ENCODE measurements at places on chromosomes 7 and 10.

DNA sequence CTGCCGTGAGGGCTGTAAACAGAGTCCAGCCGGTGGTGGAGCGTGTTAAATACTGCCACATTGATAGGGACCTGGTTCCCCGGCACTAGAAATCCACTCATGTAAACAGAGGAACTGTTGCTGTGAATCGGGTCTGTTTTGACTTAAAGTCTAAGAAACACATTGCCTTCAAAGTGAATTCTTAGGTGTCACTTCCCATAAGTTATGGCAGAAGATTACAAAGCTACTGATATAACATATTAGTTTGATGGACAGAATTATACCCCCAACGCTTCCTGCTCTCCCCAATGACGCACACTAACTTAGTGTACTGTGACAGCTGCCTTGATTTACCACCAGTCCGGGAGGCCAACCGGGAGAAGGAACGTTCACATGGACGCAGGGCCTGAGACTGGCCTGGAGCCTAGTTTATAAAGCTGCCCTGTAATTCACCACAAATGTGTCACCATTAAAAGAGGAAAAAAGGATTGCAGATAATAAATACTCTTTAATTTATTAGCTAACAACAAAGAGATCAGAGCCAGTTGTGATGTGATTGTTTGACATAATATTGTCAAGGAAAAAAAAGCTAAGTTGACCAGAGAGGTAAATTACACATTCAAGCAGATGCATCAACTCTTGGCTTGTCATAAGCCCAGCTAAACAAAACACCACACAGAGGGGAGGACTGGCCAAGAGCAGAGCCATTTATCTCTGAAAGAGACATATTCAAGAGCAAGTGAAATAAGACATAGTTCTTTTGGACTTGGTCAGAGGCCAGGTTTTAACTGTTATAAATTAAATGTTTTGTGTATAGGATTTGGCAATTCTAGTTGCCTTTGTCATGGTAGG is 820.6 kb downstream of the LRMDA start:
- DNase-seq = no peak

GRCh38 chr7:105011831-105012502 is 2.0 kb upstream of the KMT2E start:
- DNase-seq = no peak

- no peak for DNase-seq
These were observed 34.9 kb downstream of the DCLRE1C start for GRCh38 chr10:14918964-14919363.

- no peak for DNase-seq
These were observed 1.4 kb downstream of the HYAL4 start for GRCh38 chr7:123846217-123846891.

DNA sequence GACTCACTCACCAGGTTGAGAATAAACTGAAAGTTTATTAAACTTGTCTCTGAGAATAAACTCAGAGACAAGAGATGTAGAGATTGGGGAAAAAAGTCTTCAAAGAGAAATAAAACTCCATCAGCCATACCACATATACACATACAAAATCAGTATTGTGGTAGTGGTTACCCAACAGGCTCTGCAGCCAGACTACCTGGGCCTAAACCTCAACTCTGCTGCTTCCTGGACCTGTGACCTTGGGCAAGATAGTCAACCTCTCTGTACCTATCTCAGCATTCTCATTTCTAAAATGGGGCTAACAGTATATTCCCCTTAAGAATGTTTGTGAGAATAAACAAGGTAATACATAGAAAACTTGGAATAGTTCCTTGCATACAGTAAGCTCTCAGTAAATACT is 15.3 kb downstream of the TPK1 start:
- no peak for DNase-seq

DNA sequence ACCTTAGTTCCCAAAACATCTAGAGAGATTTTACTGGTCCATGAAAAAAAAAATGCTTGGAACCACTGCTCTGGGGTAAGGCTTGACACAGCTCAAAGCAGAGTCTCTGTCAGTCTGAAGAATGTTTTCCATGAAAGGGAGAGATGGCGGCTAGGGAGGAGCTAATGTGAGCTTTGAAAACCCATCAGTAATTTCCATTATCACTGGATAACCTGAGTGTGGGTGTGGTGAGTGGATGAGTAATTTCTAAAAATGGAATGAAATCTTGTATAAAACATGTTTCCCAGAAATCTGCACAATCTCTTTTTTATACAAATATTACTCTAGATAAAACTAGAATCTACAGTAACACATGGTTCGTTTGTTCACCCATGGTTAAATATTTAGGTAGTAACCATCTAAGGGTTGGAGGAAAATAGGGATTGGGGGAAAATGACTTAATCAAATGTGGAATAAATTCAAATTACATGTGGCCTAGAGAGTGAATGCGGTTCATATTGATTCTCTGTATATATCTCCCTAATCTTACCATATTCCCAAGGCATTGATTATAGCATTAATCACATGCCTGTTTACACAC is 289.4 kb downstream of the RNLS start:
- DNase-seq = no peak

- DNase-seq = no peak
These were observed 11.0 kb upstream of the ZNF273 start for GRCh38 chr7:64892116-64892515.

DNA sequence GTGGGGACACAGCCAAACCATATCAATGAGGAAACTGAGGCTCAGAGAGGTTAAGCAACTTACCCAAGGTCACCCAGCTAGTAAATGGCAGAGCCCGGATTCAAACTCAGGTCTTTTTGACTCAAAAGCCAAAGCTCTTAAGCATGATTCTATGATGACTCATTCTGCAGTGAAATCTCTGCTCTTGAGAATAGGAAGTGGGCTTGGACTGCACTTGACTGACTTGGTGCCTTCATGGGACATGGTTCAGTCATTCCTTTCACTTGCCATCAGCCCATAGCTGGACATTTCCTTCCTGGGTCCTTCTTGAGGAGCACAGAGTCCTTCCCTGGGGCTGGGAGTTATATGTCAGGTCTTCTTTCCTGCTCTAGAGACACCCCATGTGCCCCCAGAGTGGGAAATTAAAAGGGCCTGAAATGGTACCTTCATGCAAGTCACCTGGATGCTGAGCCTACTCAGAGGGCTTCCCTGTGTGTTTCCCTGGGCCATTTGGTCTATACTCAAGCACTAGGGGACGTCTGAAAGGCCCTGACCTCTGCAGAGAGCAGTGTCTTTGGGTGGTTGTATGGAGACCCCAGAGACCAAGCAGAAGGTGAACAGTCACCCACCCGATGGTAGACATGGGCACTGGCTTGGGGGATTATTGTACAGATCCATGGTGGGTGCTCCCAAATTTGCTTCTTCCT is 62.4 kb upstream of the SDK1 start:
- no peak for DNase-seq

DNA sequence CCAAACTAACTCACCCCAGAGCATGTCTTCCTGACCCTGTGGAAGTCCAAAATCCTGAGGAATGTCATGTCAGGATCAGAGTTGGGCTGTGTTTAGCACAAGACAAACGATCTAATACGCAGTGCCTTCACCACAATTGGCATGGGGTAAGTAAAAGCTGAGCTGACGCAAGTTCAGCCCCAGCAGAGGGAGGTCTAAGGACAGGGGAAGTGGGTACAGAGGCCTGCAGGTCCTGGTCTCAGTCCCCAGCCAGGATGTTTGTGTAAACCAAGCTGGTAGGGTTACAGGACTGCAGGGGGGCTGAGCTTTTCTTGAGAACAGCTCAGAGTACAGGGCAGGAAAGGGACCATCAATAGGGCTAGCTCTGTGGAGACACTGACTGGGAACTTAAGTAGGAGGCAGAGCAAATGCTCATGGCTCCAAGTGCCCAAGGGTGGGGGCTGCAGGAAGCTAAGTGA is 5.3 kb upstream of the KCNIP2 start:
- no peak for DNase-seq

GRCh38 chr7:46165276-46165675 is 244.2 kb upstream of the IGFBP3 start:
- DNase-seq = no peak

- DNase-seq = no peak
These were observed 63.2 kb upstream of the FHIP2A start for GRCh38 chr10:114758331-114758730.

DNA sequence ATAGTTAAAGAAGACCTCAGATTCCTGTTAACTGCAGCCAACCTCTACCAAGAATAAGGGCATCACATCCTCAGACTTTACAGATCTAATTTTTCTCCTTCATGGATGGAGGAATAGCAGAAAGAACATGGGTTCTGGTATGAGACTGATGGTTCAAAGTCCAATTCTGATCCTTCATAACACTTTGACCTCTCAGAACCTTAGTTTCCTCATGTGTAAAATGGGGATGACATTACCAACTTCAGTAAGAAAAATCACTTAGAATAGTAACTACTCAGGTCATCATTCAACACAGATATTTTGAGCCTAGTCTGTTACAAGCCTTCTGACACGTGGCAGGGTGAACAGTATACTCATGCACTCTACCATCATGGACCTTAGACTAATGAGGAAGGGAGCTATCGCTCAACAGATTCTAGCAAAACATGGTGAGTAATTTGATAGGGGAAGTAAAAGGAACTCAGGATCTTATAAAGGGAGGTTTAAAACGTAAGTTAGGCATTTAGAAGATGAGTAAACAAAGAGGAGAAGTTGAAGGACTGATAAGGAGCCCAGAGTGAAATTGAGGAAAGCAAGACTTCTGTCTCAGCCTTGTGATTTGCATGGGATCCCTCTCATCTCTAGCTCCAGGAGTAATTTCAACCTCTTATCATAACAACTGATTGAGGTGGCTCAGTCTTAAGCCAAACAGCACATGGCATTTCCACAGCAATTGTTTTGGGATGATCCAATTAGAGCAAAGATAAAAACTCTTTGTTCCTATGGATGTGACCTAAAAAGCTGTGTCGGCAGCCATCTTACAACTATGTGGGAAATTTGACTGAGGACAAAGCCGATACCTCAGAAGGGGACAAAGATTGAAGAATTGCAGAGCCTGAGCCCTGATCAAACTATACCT is 69.2 kb upstream of the TCF7L2 start:
- no peak for DNase-seq

- no peak for DNase-seq
These were observed 6.7 kb downstream of the EIF4EBP2 start for GRCh38 chr10:70410608-70411007.

DNA sequence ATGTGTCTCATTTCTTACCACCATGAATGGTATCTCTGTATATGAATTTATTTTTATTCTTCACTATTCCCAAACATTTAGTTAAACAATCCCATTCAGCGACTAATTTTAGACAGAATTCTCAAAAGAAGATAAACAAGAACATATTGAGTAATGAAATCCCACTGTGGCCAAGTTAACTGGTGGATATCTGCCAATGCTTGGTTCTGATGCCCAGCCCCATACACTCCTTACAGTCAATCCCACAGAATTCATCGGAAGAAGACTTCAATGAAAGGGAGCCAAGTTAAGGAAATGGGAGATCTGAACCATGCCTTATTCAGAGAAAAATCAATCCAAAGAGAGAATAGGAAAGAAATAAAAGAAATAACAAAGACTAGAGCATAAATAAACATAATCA is 518.0 kb downstream of the XPNPEP1 start:
- DNase-seq = no peak

GRCh38 chr10:124569623-124570470 is 108.2 kb downstream of the LHPP start:
- no peak for DNase-seq

GRCh38 chr10:34994565-34995142 is 95.5 kb downstream of the CUL2 start:
- DNase-seq = no peak

DNA sequence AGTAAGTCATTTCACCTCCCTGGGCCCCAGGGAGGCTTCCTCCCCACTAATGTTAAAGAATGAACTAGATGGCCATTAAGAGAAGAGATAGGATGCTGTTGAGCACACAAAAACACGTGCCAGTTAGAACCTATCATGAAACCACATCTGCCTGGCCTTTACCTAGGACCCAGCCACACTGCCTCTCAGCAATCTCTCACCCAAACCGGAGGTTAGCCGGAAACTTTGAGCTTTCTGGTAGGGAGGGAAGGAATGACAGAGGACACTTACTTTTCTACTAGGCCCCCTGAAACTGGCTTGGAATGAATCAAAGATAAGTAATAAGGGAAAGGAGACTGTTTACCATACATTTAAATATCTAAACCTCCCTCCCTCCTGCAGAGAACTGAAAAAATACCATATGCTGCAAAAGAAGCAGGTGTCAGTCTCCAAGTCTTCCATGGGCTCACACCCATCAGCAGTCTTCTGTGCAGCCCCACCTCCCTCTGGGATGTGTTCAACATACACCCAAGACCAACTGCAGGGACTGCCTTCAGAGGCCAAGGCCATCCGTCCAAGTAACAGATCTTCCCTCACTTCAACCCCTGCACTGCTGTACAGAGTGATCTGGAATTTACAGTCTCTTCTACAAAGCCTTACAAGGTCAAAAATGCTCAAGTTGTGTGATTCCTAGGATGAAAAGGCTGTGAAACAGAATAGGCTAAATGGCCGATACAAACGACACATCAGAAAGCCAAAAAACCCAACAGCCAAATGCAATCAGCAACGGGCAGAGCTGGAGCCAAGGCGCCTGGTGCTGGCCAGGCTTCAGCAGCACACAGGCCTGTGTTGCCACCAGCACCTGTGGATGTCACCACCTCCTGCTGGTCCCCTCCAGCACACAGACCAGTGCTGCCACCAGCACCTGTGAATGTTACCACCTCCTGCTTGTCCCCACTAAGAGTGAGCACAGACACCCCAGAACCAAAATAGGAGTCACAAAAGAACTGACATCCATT is 42.4 kb downstream of the SORBS1 start:
- DNase-seq = no peak

DNA sequence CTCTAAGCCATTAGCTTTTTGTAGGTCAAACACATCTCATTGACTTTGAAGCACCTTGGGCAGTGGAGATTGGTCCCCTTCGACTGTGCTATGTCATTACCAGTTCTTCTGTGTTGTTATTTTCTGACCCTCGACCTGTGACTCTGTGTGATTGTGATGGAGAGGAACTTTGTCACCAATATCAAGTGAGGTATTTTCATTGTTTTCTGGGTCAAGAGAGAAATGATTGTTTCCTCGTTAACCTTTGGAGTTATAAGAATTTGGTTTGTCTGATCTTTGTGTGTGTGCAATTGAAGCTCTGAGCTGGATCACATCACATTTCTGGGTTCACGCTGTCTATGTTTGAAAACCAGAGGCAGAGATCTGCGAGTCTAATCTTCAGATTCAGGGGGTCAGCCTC is 432.2 kb upstream of the KLF6 start:
- DNase-seq = no peak

All from epithelial cell of prostate (primary cell).